Fibroblast of upper back skin (primary cell): ENCODE measurements at places on chromosomes 12 and 14.

DNA sequence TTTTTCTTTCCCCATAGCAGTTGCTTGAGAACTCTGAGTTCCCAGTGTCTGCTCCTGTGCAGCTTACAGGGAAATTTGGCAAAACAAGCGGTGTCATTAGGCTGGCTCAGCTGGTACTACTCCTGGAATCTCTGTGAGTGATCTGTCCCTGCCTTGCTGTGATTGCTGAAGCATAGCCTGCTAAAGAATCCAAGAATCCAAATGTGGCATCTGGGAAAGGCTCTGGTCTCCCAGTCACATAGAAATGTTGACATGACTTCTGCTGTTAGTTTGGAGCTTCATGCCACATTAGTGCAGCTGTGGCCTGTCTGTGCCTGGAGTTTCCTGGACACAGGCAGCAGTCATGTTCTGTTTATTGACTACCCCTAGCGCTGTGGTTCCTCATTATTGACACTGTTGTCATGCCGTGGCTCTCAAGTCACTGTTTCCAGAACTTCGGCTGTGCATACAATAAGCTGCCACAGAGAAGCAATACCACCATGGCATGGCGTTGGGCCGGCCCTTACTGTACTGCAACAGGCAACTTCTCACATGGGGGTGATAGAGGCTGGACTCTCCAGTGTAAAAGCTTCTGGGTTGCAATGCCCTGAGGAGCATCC is 166.8 kb downstream of the MYRFL start:
- no peak for DNase-seq

DNA sequence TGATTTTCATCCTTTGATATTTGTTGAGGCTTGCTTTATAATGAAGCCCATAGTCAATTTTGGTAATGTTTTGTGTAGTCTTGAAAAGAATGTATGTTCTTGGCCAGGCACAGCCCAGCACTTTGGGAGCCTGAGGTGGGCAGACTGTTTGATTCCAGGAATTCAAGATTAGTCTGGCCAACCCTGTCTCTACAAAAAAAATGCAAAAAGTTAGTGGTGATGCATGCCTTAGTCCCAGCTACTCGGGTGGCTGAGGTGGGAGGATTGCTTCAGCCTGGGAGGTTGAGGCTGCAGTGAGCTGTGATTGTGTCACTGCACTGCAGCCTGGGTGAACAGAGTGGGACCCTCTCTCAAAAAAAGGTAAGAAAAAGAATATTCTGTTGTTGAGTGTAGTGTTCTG is 10.8 kb downstream of the ETNK1 start:
- peak; percentile 57 for DNase-seq

DNA sequence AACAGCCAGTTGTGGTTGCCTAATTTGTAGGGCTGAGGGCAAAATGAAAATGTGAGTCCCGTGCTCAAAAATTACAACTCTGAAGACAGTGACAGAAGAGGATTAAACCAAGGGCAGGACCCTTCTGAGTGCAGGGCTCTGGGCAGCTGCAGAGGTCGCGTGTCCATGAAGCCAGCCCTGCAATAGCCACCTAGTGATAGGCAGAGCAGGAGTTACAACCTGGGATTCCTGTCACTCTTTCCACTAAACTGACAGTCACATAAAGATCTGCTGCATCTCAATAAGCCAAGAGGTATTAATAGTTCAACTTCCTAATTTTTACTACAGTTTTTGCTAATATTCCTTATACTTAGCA is 94.1 kb downstream of the SLC2A13 start:
- no peak for DNase-seq

DNA sequence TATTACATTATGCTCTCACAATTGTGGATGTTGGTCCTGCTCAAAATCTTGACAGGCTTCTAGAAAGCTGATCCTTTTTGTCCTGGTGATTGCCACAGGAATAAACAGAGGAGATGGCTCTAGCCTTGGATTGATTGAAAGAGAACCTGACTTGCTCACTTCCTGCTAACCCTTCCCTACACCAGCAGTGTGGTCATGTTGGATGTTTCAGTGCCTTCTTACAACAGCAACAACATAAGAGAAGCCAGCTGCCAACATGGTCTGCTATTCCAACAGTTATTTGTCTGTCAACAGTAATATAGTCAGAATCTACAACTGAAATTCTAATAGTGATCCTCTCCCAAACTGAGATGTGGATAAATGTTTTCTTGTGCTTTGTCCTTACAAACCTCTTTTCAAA is 311.6 kb upstream of the DIO2 start:
- peak; percentile 21 for DNase-seq

DNA sequence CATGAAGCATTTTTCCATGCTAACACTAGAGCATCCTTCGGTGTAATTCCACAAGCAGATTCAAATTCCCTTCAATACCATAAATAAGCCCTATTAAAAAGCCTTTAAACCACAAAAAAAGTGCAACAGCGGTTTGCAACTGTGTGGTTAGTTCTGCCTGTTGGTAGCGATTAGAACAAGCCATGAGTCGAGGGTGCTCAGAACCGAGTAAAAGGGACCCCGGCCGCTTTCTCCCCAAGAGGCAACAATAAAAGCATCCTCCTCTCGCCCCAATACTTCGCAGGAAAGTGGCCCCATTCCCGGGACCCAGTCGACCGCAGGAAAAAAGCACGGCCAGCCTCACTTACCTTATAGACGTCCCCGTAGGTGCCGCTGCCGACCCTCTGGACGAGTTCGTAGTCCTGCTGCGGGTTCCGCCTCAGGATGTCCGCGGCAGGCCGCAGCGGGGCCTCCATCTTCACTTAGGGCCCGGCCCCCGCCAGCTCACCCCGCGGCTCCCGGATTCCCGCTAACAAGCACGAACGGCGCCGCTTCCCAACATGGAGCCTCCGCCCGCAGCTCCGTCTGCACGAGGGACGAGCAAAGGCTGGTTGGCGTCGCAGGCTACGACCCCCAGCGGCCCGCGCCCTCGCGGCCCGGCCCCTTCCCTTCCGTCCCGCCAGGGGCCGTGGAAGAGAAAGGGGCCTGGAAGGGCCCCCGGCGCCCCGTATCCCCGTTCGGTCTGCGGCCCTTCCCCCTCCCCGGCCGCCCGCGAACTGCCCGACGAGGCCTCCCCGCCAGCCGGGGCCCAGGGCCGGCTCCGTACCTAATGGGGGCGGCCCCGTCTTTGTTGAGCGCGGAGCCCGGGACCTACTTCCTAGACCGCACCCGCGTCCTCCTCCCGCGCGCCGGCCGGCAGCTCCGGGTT is 521 bp downstream of the MAP4K5 start:
- peak; percentile 32 for DNase-seq

DNA sequence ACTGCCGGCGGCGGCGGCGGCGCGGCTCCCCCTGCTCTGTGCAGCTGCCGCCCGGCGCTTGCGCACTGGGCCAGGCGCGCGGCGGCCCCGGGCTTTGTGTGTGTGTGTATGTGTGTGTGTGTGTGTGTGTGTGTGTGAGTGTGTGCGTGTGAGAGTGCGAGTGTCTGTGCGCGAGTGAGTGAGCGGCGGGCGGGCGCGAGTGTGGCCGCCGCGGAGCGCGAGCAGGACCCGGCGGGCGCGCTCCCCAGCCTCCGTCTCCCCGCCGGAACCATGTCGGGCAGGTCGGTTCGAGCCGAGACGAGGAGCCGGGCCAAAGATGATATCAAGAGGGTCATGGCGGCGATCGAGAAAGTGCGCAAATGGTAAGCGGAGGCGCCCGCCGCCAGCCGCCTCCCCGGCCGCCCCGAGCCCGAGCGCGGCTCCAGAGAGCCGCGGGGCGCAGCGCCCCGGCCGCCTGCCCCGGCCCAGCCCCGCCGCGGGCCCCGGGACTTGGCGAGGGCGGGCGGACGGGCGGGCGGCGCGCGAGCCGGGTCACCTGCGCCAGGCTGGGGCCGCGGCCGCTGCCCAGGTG is at the start of gene BCL7A:
Gene BCL7A, plus strand, starts transcription at position 63 of the 571 bp plus-strand sequence. Its CDS starts 208 bp downstream, at position 271.
- DNase-seq, result peak; percentile 76

DNA sequence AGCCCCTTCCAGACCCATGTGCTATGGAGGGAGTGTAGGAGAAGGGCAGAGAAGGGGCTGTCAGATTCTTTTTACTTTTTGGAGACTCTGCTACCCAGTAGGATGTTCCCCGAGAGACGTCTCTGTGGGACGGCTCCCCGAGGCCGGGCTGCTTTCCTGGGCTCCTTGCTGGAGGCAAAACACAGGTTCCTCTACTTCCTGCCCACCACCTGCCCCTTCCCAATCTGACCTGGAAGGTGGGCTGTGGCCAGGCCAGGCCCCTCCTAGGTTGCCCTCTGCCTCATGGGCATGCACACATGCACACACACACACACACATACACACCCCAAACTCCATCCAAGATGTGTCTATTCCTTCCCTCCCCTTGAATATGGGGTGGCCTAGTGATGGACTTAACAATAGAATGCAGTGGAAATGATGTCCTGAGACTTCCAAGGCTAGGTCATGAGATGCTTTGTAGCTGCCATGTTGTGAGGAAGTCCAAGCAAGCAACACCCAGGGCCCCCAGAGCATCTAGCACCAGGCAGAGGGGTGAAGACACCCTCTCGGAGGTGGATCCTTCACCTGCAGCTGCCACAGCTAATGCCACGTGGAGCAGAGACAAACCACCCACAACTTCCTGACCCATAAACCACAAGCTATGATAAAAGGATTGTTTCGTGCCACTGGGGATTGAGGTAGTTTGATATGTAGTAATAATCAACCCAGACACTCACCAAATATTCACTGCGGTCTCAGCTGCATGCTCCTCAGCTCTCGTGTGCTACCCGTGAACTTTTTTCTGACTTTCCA is 1.6 kb upstream of the ASB2 start:
- no peak for DNase-seq

DNA sequence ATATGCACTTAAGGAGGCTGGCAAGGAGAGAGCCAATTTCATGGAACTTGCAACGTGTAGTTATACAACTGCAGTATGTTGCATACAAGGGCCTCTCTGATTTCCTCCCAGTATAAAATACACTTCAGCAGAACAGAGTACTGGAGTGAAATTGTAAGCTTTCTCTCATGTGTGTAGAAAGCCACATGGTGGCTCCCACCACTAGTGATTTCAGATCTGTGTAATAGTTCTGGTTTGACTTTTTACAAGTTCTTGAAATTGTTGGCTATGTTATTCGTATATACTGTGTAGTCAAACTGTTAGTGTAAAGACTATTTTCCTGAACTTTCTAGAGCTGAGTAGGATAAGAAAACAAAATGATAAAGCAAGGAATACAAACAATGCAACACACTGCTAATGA is 16.4 kb upstream of the LMO3 start:
- no peak for DNase-seq

DNA sequence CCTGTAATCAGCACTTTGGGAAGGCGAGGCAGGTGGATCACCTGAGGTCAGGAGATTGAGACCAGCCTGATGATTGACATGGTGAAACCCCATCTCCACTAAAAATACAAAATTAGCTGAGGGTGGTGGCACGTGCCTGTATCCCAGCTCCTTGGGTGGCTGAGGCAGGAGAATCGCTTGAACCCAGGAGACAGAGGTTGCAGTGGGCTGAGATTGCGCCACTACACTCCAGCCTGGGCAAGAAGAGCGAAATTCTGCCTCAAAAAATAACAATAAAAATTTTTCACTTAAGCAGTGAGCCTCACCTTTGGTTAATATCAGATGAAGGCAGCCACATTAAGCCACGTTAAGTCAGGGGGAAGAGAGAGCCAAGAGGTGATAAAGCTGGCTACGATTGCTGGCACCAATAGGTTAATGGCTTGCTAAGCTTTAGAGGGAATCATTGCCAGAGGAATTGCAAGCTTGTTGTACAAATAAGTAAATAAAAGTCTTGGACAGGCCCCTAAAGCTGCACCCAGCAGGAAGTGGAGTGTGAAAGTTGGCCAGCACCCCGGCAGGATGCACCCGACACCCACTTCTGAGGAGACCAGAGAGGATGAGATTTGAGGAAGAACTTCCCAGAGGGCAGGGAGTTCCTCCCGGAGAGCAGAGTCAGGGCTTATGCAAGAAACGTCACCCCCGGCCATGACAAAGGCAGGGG is 41.3 kb upstream of the TESC start:
- no peak for DNase-seq

- DNase-seq, result no peak
Observed at GRCh38 chr12:79121486-79121885, 256.9 kb downstream of the SYT1 start.

GRCh38 chr14:26200687-26201086 is 397.1 kb downstream of the NOVA1 start:
- DNase-seq, result peak; percentile 49

- DNase-seq, result no peak
Observed at GRCh38 chr12:89706551-89706950, 2.1 kb downstream of the ATP2B1 start.

DNA sequence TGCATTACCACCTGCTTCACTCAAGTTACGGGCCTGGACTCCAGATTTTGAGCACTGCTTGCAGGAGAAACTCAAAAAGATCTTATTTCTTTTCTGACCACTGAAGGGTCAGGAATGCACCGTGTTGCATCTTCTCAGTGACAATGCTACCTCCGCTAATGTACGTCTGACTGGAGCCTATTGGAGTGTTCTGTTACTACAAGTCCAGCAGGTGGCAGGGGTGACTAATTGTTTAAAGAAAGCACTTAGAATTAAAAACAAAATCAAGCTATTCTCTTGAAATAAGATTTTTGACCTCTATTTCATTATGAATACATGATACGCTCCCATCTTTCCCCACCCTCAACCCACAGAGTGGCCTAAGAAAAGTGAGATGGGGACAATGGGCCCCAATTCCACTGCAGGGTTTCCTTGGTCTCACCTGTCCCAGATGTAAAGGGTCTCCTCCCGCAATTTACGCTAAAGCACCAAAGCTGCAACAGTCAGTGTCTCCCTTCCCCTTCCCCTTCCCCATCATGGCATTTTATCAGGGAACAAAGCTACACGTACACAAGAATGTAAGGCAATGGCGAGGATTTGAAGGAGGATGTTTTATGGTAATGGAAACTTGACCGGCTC is 2.2 kb downstream of the TBPL2 start:
- peak; percentile 62 for DNase-seq

- peak; percentile 62 for DNase-seq
Observed at GRCh38 chr12:127925971-127926370, 341.0 kb upstream of the TMEM132C start.

DNA sequence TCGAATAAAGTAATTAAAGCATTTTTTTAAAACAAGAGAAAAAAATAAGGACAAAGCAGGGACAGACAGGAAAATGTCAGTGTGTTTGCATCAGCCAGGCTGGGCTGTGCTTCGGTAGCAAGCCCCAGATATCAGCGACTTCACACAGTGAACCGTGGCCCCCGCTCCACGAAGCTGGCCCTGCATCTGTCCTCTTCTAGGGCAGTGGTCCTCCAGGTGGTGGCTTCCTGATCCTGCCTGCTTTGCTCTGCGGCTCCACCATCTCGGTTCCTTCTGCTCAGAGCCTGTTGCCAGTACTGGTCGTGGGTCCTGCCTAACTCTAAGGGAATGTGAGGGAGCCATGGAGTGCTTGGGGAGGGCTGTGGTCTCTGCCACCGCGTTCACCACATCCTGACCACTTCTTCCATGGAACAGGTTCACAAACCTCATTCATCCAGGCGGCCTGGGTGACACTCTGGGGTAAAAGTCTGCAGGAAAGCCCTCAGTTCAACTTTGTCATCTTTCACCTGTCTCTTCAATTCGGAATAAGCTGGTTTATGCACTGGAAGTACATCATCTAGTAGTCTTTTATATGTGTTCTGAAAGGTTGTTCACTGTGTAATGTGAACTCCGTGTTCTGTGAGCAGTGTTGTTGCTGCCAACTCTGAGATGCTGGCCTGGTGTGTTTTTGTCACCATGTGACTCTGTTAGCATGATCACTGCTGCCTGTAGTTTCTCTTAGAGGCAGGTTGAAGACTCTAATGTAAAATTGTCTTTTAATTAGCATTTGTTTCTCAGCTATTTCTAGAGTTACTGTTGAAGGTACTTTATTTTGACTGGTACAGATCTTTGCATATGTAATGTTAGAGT is 47.9 kb downstream of the ANKRD9 start:
- DNase-seq, result no peak
